Aorta (tissue), 5 donors: ENCODE measurements at places on chromosomes 16 and 17.

DNA sequence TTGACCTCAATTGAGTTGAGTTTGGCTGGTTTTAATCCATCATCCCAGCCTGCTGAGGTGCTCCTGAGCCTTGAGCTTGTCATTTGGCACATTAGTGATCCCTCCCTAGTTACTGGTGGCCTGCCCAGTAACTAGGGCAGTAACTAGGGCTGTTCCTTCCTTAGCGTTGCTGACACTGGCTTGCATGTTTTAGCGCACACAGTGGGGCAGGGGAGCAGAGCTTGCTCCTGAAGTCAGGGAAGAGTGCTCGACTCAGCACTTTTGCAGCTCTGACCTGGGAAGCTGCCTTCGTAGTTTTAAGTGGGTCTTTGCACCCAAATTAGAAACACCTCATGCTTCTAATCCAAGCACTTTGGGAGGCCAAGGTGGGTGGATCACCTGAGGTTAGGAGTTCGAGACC lies 15.7 kb downstream of the CCDC42 start:
- DNase-seq = no peak

- DNase-seq = no peak
These were observed 81.7 kb downstream of the GOSR1 start for GRCh38 chr17:30558686-30559545.

- DNase-seq = no peak
These were observed 11.8 kb downstream of the ALDH3A2 start for GRCh38 chr17:19660219-19660870.

DNA sequence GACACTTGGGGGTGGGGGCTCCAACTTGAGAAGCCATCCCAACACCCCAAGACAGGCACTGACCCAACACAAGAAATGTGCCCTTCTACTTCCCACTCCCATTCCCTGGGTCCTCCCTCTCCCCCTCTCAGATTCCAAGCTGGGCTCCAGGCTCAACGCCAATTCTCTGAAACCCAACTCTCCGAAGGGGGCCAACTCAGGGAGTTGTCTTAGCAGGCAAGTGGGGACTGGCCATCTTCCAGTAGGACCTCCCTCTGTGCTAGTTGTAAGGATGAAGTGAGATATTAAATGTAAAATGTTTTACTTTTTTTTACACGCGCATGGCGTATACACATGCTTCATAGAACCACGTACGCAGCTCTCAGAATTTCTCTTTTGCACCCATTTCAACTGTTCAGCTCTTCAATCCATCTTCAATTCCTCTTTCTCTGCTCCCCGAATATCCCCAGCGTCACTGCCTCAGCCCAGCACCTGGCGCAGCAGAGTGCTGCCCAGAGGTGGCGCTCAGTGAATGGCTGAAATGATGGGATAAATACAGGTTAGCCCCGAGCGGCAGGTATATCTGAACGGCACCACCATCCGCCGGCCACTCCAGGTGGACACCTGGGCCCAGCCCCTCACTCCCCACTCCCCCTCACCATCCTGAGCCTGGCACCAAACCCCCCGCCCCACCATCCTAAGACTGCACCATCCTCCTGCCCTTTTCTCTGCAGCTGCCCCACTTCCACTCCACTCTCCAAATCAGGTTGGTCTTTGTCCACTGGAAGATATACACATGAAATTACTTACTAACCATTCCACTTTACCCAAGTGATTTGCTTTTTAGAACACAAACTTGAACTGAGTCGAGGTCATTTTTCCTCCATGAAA lies 43.9 kb upstream of the TNRC6C start:
- DNase-seq = peak; percentile 65

- DNase-seq = peak; percentile 29
These were observed 25.6 kb upstream of the DOC2B start for GRCh38 chr17:206941-207560.

DNA sequence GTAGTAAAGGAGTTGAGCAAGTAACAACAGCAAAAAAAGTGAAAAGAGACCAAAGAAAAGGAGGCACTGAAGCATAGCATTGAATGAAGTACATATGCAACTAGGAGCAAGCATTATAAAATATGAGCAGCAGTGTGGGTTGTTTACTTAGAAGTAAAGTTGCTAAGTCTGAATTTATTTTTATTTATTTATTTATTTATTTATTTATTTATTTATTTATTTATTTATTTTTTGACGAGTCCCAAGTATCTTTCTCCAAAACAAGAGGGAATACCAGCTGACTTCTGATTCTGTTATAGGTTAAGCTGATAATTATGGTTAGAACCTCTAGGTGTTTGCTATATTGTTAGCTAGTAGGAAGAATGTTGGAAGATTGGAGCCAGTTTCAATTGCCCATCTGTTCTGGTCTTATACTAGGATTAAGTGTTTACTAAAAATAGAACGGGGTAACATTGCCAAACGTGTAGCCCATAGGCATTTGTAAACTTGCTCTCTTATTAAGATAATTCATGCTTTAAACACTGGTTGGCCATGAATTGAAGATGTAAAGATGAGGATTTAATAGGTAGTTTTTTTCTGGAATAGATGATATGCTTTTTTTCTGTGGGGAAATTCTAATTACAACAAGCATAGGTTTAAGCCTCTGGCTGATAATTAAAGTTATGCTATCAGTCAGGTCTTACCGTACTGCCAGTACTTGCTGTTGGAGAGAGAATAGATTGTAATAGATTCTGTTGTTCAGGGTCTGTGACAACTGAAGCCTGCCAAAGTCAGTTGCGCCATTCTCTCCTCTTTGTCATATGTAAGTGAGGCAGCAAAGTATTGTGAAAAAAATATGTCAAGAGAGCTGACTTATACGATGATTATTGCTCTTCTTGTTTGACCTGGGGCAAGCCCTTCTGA lies 66.7 kb downstream of the PPM1E start:
- no peak for DNase-seq

GRCh38 chr17:34465789-34466188 lies 102.8 kb upstream of the CCL1 start:
- no peak for DNase-seq

GRCh38 chr17:63078707-63079106 lies 112.7 kb downstream of the TANC2 start:
- DNase-seq = no peak

GRCh38 chr16:22250522-22250921 lies 44.4 kb downstream of the EEF2K start:
- DNase-seq = no peak

GRCh38 chr17:7889166-7889955 lies 772 bp downstream of the CHD3 start:
- peak; percentile 99 for DNase-seq

DNA sequence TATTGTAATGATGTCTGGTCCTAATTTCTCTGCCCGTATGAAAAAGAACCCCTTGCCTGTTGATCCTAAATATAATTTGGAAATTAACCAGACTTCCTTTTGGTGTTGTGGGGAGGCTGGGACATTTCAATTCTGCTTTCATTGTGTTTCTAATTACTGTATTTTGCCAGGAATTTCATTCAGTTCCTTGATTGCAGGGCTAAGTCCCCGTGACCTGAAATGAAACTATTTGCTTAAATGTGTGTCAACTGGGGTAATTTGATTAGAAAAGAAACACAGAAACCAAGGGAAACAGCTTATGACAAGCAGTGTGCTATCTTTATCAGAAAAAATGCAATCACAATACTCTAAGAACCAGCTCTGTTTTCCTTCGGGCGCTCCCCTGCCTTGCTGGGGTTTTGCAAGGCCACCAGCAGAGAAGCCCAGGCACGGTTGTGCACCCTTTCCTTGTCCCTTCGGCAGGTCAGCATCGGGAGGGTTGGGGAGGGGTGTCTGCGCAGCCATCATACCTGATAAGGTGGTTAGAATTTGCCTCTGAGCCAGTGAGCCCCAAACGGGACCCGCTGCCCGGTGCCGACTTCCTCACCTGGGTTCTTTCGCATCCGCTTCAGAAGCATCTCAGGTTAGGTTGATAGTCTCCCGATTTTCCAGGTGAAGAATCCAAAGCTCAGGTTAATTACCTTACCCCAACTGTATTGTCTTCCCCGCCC lies 19.4 kb downstream of the KLHL36 start:
- DNase-seq = no peak

DNA sequence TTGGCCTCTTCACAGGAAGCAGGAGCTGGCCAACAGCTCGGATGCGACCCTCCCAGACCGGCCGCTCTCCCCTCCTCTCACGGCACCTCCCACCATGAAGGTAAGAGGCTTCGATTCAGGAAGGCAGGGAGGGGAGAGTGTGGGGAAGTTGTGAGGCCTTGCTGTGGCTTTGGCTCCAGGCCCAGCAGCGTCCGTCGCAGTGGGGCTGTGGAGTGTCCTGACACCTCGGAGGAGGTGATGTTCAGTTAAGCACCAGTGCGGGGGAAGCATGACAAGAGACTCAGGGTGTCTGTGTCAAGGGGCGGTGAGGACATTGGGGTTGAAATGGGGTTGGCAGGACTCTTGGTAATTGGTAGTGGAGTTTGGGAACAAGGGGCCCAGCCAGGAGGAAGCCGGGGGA lies 109.0 kb downstream of the RAP1GAP2 start:
- DNase-seq = no peak

- no peak for DNase-seq
These were observed 28.0 kb downstream of the LLGL2 start for GRCh38 chr17:75553295-75554110.

DNA sequence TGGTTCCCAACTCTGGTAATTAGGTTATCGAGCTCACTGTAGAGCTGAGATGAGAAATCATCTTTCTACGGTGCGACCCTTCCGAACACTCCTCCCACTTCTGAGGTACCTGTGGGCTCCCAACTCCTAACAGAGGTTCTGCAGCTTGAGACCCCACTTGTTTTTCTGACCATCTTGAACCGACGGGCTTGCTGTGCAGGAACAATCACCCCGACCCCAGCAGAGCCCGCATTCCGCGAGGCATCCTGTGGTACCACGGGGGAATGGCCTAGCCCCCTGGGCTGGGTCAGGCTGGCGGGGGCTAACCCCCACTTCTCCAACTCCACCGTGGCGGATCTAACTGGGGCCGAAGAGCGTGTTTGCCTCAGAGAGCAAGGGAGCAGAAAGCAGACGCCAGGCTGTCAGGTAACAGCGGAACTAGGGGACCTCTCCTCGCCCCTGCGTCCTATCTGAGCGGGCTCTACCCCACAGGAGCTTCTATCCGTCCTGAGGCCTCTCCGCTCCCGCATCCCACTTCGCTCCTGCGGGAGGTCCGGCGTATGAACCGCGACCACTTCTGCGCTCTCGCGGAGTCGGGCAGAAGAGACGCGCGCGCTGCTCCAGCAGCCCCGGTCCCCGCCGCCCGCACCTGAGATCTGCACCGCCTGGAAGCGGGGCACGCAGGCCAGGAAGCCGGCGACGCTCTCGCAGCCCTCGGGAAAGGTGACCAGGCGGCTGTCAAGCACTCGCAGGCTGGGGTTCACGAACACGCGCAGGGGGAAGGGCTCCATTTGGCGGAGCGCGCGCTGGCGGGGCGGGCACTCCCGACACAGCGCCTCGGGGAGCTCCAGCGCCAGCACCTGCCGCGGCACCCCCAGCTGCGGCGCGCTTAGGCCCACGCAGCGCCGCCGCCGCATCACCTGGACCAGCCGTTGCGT lies 761 bp downstream of the PDF start:
- DNase-seq = peak; percentile 51

- no peak for DNase-seq
These were observed 496.5 kb upstream of the CDH11 start for GRCh38 chr16:65618333-65618732.

DNA sequence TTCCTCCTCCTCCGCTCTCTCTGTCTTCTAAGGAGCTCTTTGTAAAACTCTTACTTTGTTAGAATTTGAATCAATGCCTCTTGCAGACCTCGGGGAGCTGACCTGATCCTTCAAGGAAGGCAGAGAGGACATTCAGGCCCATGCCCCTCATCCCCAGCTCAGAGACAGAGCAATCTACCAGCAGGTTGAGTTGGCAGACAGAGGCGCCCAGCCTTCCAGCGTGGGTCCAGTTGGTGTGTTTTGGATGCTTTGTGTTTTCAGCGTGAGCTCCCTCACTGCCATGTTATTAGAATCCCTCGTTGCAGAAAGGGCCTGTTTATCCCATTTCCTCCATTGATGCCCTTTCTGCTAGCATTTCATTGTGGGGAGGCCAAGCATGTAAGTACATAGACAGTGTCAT lies 167.1 kb downstream of the CMIP start:
- no peak for DNase-seq

DNA sequence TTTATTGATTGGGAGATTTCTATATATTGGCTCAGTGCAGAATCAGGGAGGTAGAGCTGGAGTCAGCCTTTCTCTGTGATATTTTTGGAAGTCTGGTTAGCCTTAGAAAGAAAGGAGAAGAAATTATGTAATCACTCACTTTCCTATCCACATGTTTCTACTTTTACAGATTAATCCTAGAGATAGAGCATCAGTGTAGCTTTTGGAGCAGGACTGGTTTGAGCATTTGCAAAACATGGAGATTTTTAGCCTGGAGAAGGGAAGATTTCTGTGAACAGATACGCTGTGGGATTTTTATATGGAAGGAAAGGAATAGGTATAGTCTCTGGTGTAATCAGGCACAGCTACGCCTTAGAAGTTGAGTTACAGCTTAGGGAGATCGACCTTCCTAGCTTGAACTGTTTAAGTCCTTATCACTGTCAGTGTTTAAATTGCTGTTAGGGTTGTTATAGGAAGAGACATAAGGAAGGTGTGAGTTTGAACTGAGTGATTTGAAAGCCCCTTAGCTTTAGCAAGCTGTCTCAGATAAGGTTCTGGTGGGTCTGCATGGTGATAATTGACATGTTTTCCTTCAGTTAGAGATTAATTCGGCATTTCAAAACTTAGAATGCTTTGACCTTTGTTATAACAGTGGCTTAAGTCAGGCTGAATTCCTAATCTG lies 20.5 kb downstream of the METTL9 start:
- no peak for DNase-seq

DNA sequence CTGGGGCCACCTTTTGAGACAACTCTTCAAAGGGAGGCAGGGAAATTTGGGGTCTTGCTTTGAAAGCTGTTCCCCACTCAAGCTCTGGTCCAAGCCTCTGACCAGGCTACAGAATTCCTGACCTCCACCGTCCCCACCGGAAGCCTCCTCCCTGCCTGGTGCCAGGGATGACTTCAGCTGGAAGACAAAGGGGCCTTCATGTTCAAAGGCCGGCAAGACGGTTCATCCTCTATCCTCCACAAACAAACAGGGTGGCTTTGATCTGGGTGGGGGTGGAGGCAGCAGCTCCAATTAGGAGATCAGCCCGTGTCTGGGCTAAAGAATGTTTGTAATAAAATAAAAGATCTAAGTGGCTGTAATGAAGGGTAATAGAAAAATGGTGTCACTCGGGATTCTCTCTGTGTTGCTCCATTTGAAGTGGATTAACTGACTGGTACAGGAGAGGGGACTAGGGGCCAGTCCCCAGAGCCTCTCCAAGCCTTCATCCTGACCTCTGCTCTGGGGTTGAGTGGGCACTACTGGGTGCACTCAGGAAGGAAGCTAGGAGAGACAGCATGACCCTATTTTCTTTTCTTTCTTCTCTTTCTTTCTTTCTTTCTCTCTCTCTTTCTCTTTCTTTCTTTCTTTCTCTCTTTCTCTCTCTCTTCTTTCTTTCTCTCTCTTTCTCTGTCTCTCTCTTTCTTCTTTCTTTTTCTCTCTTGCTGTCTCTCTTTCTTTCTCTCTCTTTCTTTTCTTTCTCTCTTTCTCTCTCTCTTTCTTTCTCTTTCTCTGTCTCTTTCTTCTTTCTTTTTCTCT lies 27.5 kb upstream of the NKD1 start:
- no peak for DNase-seq
